ENCODE measurements at places on chromosomes 4 and X.

DNA sequence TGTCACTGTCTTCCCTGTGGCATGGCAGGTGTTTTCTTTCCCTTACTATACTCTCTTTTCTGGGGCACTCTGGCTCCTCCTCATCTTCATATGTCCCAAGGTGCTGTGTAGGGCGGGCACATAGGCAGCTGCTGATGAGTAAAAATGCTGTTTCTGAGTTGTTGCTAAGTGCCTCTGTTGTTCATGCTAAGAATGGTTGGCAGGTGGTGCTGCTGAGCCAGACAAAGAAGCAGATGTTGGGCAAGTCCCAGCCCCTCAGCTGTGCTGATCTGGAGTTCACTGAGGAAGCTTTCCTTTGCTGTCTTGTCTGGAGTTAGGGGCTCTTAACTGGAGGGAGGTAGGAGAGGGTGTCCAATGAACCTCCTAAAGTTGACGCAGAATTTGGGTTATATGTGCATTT lies 40.6 kb downstream of the HADH start:
- peak; percentile 39 for DNase-seq

DNA sequence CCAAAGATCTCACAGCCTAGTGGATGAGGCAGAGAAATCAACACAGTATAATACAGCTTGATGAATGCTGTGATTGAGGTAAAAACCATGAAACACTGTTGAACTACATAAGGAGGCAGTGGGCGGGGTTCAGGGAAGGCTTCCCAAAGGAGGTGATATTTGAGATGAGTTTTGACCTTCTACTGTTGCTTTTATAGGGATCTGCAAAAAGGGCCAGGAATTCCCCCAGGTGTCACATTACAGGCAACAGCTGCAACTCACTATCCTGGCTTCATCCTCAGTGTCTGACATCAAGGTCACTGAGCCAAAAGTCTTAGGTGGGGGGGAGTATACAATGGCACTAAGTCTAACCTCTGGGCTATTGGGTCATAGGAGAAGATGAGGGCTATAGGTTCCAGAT lies 185.7 kb upstream of the NRK start:
- no peak for DNase-seq

GRCh38 chr4:81471298-81471587 lies 464 bp downstream of the RASGEF1B start:
- DNase-seq, result no peak

DNA sequence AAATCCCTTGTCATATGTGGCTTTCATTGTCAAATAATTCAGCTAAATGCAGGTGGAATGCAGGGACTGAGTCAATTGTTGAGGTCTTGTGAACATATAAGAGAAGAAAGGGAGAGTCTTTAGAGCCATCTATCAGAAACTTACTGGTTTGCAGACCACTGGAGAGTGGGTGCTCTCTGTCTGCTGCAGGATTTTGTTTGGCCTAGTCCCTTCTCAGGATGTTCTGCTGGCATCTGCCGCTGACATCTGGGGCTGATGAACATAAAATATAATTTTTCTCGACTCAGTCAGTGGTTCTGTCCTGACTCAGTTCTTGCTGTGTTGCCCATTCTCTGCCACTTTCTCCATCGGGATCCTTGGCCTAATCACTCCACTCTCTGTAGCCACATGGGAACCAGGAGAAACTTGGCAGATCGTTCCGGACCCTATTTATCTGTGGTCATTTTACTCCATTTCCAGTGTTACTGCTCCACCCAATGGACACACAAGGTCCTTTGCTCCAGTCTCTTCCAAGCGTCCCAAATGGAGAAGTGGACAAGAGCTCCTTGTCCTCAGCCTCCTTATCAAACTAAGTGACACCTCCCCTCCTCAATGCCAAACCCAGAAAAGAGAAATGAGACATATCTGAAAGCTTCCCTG lies 436.2 kb downstream of the FAT4 start:
- DNase-seq, result no peak

DNA sequence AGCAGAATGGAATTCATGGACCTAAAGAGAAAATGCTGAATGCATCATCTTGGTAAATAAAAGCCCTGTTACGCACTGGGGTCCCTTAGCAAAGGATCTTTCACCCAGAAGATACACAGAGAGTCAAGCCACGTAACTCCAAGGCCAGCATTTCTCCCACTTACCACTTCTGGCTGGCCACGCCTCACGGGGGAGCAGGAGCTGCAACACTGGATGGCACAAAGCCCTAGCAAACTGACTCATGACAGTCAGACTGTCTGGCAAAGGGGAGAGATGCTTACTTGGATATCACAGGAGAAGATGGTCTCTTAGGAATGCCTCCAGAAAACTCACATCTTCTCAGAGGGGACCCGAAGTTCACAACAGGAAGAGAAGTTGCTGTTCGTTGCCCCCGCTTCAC lies 51.4 kb upstream of the BCLAF3 start:
- DNase-seq, result no peak

DNA sequence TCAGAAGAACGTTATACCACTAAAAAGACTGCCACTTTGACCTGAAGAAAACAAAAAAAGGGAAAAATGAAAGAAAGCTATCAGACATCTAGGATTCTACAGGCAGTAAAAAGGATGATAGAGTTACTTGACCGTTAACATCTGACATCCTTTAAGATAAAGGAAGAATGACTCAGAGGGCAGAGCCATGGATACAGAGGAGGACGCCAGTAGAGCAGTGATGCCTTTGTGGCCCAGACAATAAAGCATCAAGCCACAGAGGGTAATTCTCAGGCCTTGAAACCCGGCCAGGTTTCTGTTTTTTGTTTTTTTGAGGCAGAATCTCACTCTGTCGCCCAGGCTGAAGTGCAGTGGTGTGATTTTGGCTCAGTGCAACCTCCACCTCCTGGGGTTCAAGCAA lies 9.5 kb upstream of the BEX1 start:
- DNase-seq, result no peak

DNA sequence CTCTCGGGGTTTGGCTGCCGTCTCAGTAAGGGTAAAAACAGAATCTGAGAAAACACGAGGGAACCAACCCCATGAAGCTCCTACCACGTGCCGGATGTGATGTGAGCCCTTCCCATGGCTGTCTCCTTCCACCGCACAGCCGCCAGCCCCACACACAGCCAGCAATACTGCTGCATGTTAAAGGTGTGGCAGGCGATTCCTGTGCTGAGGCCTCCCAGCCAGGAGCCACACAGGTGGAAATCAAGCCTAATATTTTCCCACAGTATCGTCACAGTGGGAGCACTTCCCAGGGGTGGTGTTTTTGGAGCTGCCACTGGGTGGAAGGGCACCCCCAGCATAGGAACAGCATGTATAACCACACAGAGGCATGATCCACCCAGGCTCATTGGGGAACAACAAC lies 77.5 kb downstream of the SLC2A9 start:
- no peak for DNase-seq

DNA sequence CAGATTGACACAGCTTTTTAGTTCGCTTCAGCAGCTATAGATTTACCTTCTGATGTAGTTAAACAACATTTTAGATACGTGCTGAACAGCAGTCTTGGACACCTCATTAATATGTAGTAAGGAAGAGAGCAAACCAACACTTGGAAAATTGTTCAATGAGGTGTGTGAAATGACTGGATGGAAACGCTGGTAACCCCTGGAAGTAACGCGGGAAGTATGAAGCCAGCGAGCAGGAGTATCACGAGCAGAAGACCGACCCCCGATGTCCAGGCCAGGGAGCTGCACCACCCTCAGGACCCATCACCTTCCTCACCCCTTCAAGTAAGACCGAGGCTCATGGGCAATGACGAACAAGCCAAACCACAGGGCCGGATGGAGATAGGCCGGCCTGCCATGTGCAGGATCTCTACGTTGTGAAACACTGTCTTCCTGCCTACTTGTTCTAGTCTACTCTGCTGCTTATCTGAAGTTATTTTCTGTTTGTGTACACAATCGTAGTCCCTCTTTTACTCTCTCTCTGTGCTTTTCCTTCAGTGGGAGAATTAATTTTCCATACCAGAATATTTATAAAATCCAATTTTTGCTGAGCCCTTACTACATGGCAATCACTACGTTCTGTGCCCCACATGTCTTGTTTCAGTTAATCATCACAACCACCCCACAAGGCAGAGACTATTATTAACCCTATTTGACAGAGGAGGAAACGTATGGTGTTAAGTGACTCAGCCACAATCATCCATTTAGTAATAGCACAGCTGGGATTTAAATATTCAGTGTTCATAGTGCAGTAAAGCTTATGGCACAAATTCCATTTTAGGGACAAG lies 221.7 kb downstream of the APBB2 start:
- DNase-seq, result no peak

- DNase-seq, result peak; percentile 10
Observed at GRCh38 chr4:138344054-138344453, 101.9 kb upstream of the SLC7A11 start.

GRCh38 chrX:9471571-9471985 lies 6.7 kb downstream of the TBL1X start:
- no peak for DNase-seq

- DNase-seq, result no peak
Observed at GRCh38 chrX:70313503-70313902, 23.6 kb downstream of the KIF4A start.

DNA sequence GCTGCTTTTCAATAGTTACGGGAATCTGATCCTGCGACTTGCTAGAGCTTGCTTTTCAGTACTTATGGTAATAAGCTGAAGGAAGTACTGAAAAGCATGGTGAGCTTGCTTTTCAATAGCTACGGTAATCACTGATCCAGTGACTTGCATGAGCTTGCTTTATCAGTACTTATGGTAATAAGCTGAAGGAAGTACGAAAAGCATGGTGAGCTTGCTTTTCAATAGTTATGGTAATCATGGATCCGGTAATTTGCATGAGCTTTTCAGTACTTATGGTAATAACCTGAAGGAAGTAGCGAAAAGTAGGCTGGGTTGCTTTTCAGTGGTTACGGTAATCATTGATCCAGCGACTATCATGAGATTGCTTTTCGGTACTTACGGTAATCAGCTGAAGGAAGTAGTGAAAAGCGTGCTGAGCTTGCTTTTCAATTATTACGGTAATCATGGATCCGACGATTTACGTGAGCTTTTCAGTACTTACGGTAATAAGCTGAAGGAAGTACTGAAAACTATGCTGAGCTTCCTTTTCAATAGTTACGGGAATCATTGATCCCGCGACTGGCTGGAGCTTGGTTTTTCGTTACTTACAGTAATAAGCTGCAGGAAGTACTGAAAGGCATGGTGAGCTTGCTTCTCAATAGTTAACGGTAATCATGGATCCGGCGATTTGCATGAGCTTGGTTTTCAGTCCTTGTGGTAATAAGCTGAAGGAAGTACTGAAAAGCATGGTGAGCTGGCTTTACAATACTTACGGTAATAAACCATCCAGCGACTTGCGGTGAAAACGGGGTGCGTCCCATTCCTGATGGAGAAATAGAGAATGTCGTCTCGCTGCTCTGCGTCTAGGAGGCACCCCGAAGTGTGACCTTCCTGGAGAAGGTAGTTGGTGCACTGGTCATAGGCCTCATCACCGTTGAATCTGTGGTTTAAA lies 6.5 kb downstream of the CRLF2 start:
- DNase-seq, result peak; percentile 83

GRCh38 chr4:163568843-163569242 lies 74.4 kb downstream of the TMA16 start:
- no peak for DNase-seq

DNA sequence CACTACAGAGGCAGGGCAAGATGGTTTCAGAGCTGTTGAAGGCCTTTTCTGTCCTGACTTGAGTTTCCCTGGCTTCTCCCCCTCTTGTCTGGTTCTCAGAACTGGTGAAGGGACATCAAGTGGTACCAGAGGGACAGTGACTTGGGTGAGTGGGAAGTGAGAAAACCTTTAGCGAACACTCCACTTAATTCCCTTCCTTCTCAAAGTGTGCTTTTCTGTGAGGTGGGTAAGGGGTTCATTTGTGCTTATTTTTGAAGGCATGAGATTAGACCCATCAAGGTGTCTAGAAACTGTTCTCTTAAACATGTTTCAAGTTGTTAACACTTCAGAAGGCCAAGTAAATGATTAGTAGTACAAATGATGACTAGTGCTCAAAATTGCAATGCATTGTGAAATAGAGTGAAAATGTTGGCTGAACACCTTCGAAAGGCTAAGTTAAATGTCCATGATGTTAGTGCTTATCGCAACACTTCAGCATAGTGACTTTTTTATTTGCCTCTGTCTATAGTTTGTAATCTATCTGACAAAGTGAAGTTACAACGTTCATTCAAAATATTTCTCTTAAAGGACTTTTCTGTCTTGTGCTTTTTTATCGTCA lies 2.8 kb downstream of the AREG start:
- DNase-seq, result no peak

- no peak for DNase-seq
Observed at GRCh38 chr4:26171941-26172340, 148.9 kb upstream of the RBPJ start.
